Mesendoderm (in vitro differentiated cells): ENCODE measurements at places on chromosomes 7 and 10.

GRCh38 chr10:15370212-15370855 lies 755 bp downstream of the FAM171A1 start:
- peak; percentile 50 for DNase-seq

DNA sequence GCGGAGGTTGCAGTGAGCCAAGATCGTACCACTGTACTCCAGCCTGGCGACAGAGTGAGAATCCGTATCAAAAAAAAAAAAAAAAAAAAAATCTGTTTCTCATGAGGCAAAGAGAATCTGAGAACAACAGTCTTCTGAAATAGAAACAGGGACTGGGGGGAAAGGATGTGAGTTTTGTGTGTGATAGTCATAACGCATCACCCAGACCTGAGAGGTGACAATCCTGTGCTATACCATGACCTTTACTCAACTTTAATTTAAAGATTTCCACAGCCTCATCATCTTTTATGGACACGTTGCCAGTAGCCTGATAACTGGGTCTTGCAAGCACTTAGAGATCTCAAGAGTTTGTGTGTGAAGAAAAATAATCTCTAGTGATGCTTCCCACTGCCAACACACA lies 2.3 kb downstream of the ATXN7L1 start:
- DNase-seq: no peak

DNA sequence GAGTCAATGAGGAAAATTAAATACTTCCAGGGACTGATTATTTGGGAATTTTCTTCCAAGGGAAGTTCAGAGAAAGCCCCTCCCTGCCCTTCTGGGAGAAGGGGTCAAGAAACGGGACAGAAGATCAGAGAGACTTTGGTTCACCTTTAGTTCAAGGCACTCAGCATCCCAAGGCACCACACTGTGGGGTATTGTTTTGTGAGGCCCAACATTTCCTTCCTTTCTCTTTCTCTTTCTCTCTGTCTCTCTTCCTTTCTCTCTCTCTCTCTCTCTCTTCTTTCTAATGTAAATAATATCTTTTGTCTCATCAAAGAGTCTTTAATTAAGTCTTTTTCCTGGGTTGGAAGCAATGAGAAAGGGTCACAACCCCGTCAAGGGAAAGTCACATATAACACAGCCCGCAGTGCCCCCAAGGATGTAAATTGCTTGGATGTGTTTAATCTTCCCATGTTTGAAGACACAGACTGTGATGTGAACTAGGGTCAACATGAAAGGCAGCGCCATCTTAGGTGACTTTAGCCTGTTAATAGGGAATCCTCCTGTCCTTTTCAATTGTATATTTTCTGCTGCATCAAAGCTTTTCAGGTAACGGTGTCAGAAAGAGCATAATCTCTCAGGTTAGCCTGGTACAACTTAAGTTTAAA lies 983.3 kb upstream of the C7orf33 start:
- DNase-seq: peak; percentile 14

DNA sequence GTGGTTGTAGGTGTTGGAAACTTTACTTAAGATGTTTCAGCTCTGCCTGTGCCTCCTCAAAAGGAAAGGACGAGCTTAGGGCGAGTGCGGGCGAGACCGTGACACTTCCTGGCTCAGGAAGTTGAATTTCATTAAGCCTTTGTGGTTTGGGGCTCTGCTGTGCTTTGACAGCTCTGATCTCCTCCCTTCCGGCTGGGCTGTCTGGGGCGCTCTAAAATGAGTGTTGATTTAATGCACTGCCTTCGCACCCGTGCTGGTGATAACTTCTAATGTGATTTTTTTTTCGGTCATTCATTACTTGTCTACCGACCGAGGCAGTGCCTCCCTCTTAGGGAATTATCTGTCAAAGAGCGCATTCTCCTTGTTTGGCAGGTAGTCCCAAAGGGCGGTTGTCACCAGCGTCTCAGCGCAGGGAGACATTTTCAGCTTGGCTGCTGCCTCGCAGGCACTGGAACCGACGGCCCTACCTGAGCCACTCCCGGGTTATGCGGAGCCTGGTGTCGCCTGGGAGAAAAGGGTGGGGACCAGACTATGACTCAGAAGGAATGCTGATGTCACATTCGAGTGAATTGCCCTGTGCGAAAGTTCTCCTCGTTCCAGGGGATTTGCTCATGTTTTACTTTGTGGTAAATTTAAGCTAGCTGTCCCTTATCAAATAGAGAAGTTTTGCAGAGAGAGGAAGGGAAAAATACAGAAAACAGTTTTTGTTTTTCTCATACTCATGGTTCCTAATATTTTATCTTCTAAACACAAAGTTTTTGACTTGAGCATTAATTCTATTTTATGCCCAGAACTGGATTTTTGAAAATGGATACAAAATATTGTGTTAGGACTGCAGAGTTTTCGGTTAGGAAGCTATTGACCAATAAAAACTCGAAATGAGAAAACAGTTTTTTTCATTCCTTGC lies 920 bp downstream of the TES start:
- DNase-seq: peak; percentile 96

DNA sequence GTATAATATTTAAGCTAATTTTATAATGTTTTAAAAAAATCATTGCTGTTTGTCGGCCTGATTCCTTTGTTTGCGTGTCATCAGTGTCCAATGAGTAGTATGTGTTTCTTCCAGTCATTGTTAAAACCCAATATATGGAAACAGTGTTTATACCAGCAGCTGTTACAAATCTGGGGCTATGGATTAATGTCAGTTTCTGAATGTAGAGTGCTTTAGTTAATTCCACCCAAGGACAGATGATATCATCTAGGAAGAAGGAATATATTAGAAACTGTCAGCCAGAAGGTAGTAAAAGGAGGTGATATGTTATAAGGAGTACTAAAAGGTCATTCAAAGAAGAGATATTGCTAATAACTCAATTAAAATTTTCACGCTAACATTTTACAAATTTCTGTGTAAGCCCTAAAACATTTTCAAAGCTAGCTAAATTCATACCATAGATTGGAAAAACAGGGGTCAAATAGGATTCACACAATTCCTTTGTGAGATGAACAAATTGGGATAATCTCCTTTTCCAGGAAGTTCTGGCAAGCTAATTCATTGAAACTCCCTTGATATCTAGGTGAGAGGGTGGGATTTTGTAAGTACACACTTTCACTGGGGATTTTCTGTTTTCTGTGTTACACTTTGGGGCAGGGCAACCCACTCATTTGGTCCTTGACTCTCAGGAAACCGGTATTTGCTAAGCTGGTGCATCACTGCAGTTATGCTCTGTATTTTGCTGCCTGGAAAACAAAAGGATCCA lies 448.8 kb downstream of the LRMDA start:
- no peak for DNase-seq

GRCh38 chr10:38043516-38043915 lies 33.0 kb downstream of the ZNF33A start:
- DNase-seq: no peak

DNA sequence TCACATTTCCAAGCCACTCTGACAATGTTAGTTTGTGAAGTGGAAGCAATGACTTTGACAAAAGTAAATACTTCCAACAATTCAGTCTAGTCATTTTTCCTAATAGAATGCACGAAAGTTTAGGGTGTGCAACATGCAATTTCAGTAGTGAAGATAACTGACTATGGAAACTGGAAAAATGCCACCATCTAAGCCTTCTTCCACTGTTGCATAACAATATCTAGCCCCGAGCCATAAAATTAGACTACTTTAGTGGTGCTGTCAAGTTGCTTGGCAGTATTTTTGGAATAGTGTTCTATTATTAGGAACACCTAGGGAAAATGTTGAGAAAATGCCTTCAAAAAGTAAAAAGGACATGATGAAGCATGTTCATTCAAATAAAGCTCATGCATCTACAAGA lies 17.9 kb downstream of the SEMA3A start:
- no peak for DNase-seq

- DNase-seq: no peak
Measured at GRCh38 chr7:84495128-84495527, 300.5 kb upstream of the SEMA3A start.

DNA sequence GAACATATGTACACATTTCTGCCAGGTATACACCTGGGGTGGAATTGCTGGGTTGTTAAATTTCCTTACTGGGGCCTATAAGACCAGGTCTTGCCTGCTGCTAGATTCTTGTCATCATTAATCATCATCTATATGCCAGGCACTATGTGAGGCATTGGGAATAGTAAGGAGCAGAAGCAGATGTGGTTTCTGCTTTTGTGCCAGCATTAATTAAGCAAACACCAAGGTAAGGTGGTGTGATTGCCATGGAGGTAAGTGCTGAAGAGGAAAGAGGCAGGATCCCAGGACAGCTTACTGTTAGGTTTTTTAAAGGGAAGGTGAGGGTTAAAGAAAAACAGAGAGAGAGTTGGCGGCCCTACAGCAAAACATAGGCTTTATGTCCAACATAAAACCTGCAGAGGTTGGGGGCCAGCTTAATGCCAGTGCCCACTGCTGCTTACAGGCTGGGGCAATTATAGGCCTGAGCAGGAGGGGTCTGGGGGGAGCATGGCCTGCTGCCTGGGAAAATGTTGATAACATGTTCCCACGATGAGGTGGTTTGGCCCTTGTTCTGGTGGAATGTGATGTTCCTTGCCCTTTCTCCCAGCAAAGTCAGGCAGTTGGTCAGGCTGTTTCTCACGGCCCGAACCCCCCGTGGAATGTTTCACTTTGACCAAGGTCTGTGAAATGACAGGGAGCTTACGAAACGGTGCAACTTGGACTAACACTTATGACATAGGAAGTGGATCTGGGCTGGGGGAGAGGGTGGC lies 93.9 kb downstream of the RBM20 start:
- no peak for DNase-seq

DNA sequence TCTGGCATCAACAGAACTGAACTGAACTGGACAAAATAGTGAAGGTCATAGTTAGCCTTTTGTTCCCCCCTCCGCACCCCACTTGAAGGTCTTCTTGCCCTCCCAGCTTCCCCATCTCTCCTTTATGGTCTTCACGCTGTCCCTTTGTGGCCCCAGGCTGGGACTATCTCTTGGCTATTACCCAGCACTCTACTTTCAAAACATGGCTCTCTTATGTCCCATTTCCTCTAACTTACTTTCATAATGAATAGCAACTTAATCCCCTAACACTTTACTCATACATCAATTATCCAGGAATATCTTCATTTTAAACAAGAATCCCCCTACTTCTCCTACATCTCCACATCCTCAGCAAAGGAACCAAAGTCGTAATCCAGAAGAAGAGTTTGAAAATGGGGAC lies 135.3 kb upstream of the ITGB1 start:
- no peak for DNase-seq

- DNase-seq: no peak
Measured at GRCh38 chr10:112526139-112526538, 79.1 kb downstream of the VTI1A start.

DNA sequence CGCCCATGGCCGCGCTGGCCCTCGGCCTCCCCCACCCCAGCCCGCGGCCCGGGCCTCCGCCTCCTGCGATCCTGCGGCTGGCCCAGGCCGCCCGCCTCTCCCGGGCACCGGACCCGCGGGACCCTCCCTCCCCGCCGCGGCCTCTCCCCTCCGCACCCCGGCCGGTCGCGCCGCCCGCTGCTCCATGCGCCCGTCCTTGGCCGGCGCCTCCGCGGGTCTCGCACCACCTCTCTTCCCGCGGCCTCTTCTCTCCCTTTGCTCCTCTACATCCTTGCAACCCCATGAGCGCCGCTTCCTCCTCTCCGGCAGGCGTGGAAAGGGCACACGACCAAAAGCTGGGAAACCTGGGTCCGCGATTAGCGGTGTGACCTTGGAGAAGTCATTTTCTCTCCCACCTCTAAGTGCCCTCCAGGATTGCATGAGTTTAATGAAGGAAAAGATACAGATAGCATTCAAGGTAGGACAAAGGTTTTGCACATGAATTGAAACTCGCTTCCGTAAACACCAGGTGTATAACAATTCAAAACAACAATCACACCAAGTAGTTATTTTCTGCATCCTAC lies 448 bp upstream of the SRPK2 start:
- DNase-seq: peak; percentile 77

- DNase-seq: no peak
Measured at GRCh38 chr7:64775289-64775688, 18.9 kb upstream of the ZNF138 start.

GRCh38 chr7:33831389-33832141 lies 73.8 kb upstream of the BMPER start:
- DNase-seq: no peak

DNA sequence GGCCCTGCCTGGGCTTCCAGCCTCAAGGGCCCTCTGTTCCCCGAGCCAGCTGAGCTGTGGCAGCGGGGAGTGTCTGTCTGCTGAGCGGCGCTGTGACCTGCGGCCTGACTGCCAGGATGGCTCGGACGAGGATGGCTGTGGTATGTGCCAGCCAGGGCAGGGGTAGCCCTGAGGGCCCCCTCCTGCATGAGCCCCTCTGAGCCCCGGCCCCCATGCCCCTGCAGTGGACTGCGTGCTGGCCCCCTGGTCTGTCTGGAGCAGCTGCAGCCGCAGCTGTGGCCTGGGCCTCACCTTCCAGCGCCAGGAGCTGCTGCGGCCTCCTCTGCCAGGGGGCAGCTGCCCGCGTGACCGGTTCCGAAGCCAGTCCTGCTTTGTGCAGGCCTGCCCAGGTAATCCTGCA lies 28.4 kb upstream of the ZNF467 start:
- no peak for DNase-seq

GRCh38 chr10:61897671-61898434 lies 3.6 kb upstream of the ARID5B start:
- peak; percentile 67 for DNase-seq

DNA sequence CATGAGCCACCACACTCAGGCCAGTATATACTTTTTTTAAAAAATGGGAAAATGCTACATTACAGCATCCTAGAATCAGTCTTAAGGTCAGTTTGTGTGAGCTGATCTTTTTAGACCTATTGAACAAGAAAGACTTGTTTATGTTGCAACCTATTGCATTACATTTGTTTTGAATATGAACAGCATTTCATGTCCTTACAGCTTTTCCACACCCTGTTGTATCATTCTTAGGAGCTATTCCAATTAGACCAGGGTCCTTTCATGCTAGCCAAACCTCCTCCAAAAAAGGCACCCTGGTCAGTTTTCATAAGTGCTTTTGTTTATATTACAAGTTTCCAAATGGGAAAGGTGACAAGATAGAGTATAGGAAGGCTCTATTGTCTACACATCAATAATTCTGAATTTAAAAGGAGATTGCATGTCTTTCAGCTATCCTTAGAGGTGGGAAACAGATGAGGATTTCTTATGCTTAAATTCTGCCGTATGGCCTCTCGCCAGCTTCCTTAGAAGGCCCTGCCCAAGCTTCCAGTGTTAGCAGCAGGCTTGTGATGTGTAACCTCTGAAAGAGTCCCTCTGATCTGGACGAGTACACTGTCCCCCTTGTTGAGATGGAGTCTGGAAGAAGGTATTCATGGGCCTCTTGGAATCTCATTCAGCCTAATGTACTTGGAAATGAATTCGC lies 171.9 kb downstream of the OTUD1 start:
- DNase-seq: no peak
